ENCODE measurements at places on chromosomes 13 and 19.

DNA sequence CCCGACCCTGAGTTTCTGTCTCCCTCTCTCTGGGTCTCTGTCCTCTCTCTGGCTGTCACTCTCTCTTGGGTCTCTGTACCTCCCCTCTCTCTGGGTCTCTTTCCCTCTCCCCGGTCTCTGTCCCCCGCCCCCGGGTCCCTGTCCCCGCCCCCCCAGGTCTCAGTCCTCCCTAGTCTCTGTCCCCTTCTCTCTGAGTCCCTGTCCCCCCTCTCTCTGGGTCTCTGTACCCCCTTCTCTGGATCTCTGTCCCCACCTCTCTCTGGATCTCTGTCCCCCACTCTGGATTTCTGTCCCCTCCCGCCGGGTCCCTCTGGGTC, 2.3 kb upstream of the FTL start:
- no peak for DNase-seq

DNA sequence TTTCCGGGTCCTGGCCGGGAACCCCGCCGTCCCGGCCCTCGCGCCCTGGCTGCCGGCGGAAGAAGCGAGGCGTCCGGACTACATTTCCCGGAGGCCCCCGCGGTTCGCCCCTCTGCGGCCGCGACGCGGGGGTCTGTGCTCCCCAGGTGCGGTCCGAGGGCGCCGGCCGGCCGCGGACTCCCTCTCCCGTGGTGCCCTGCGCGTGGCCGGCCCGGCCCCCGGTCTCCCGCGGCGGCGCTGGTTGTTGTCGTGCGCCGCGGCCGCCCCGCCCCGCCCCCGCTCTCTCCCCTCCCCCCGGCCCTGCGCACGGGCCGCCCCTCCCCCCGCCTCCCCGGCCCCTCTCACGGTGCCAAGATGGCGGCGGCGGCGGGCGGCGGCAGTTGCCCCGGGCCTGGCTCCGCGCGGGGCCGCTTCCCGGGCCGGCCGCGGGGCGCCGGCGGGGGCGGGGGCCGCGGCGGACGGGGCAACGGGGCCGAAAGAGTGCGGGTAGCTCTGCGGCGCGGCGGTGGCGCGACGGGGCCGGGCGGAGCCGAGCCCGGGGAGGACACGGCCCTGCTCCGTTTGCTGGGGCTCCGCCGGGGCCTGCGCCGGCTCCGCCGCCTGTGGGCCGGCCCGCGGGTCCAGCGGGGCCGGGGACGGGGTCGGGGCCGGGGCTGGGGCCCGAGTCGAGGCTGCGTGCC, at the start of gene KMT2B:
Gene KMT2B, plus strand, starts transcription at position 339 of the 680 bp plus-strand sequence. Its CDS starts 16 bp downstream, at position 355.
- no peak for DNase-seq

GRCh38 chr19:55368701-55369563, 1.3 kb downstream of the IL11 start:
- peak; percentile 51 for DNase-seq

GRCh38 chr19:8612807-8613171, 2.3 kb upstream of the ADAMTS10 start:
- no peak for DNase-seq

- DNase-seq: no peak
Observed at GRCh38 chr13:93561576-93562225, 335.1 kb downstream of the GPC6 start.

DNA sequence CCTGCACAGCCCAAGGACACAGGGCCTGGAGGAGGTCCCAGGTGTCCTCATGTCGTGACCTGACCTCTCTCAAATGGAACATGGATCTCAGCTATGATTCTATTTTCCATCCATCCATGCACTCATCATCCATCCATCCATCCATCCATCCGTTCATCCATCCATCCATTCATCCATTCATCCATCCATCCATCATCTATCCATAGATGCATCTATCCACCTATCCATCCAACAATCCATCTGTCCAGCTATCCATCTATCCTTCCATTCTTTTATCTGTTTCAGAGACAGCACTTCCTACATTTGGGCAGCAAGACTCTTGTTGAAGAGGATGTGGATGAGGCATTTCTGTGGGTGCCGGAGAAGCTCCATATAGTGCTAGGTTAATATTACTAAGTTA, 86.7 kb downstream of the SCGB2B2 start:
- DNase-seq: no peak

- no peak for DNase-seq
Observed at GRCh38 chr19:7850000-7850813, 20.2 kb downstream of the EVI5L start.

- DNase-seq: no peak
Observed at GRCh38 chr19:51710163-51710562, 13.6 kb downstream of the HAS1 start.

- DNase-seq: peak; percentile 76
Observed at GRCh38 chr13:113209759-113210421, 477 bp downstream of the CUL4A start.

DNA sequence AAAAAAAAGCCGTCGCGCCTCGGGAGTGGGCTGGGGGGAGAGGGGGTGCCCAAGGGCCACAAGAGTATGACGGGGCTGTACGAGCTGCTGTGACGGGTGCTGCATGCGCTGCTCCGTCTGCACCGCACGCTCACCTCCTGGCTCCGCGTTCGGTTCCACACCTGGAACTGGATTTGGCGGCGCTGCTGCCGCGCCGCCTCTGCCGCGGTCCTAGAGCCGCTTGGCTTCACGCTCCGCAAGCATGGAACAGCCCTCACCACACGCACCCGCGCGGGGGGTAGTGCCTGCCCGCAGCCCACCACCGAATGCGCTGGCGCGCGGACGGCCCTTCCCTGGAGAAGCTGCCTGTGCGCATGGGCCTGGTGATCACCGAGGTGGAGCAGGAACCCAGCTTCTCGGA, 18.8 kb downstream of the C1QTNF9 start:
- DNase-seq: peak; percentile 71

DNA sequence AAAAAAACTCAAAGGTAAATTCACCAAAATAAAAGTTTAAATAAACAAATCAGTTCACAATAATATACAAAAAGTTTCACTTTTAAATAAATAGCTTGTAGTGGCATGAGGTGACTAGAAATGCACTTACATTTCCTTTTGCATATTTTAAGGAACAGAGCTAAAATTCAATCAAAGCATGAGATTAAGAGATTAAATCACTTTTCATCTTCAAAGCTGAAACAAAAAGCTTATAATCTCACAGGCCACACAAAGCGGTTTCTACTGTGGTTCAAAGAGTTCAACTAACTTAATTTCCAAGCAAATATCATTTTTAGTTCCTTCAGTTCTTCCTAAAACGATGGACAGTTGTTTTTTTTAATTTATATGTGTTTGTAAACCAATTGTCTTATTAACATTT, 38.9 kb downstream of the TSC22D1 start:
- DNase-seq: no peak

DNA sequence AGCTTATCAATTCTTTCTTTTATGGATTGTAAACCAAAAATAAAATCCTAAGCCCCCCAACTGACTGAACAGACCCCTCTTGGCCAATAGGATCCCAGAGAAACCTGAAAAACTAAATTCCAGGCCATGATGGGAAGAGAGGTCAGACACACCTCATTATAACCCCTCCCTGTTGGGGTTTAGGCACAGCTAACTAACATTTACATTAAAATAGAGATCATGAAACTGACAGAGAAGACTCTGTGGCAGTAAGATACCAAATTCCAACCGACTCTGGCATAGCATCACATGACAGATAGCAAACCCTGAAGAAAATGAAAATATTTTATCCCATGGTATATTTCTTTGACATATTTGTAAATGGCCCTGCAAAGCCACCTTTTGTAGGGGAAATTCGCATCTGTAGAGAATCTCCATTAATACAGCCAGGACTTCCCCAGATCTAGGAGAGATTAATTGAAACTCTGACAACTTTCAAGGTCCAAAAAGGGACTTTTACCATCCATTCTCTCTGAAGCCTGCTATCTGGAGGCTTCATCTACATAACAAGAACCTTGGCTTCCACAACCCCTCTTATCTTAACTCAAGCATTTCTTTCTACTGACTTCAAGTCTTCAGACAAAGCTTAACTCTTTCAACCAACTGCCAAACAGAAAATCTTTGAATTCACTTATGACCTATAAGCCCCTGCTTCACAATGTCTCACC, 27.1 kb upstream of the GAS6 start:
- DNase-seq: no peak

GRCh38 chr19:40605216-40605971, 4.2 kb downstream of the LTBP4 start:
- peak; percentile 75 for DNase-seq

DNA sequence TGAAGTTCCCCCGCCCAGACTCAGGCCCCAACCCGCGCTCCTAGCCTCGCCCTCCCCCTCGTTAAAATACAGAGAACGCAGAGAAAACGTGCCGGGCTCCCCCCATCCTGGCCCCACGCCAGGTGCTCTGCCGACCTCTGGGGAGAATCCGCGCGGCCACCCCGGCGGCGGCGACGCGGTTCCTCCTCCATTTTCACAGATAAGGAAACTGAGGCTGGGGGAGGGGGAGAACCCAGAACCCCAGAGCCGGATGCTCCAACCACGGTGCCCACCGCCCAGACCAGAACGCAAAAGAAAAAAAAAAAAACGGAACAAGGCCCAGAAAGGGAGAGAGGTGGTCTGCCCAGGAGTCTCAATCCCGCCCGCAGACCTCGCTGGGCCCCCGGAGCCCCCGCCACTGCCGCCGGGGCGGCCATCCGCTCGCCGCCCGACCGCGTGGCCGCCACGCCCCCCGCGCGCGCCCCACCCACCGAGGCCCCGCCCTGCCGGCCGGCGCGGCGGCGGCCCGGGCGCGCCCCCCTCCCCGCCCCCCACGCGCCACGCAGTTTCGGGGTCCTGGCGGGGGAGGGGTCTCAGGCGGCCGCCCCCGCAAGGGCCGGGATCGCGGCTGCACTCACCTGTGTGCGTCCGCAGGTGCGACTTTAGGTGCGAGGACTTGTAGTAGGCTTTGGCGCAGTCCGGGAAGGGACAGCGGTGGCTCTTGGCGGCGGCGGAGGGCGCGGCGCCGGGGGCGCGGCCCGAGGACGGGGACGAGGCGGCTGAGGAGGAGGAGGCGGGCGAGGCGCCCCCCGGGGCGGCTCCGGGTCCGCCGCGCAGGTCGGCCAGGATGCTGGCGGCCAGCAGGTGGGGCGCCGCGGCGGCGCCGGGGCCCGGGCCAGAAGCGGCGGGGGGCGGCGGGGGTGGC, 703 bp downstream of the KLF16 start:
- DNase-seq: peak; percentile 44

DNA sequence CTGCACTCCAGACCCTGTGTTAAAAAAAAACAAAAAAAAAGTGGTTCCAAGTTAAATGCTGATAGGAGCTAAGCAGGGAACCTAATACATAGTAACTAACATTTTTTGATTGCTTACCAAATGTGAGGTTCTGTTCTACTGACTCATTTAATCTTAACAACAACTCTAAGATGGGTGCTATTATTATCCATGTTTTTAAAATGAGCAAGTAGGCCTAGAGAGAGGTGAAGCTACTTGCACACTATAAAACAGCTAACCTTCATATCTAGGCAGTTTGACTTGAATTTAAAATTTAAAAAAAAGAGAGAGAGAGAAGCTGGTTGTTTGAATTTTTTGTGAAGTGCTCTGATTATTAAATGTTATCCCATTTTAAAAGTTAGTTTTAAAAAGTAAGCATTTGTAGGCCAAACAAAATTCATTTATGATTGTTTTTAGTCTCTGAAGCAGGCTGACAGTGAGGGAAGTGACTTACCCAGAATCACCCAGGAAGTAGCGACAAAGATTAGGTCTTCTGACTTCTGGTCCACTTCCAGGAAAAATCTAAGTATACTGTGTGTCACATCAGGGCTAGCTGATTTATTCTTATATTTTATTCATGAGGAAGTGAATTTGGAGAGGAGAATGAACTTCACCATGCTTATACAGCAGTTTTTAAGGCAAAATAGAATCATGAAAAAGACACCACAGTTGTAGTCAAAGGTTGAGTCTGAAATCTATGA, 2.4 kb downstream of the SIGLECL1 start:
- no peak for DNase-seq

DNA sequence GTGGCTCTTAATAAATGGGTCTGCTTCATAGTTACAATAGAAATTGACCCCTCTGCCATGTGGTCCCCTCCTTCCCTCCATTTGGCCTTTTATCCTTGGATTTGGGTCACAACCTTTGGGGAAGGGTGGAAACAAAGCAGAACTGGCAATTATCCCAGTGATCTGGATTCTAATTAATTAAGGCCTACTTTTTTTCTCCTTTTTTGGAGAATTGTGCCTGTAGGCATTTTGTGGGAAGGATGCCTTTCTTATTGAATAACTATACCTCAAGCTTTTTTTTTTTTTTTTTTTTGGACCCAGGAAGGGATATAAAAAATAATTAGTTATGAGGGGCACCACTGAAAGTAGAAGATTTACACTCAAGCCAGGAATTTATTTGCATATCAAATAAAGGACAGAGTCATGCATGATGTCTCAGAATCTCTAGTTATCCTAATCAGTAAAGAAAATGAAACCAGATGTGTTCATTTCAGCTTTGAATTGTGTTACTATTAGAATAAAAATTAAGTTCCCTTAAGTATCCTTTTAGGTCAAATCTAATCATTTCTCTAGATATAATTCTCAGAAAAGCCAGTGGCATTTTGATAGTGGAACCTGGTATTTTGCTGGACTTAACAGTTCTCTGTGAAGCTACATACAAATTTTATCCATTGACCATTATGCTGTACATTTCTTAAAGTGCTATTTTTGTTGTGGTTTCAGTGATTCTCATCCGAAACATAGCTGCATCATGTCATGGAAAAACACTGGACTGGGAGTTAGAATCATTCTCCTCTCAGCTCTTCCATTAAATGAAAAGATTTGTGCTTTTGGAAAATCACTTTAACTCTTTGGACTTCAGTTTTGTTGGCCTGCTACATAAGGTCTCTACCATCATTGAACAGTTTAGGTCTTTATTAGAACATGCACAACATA, 129.3 kb downstream of the KCNRG start:
- no peak for DNase-seq

DNA sequence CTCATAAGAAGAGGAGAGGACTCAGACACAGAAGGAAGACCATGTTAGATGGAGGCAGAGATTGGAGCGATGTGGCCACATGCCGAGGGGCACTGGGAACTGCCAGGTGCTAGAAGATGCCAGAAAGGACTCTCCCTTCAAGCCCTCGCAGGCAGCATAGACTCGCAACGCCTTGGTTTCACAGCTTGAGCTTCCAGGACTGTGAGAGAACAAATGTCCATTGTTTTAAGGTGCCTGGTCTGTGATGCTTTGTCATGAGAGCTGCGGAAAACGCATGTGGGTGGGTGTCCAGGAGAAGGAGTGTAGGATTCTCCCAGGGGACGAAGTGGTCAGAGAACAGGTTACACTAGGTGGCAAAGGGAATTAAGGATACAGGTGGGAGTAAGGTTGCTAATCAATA, 125.9 kb upstream of the USP29 start:
- DNase-seq: no peak

GRCh38 chr19:49564616-49565045, 15.7 kb downstream of the NOSIP start:
- no peak for DNase-seq
